ENCODE measurements at places on chromosomes 11 and 22.
A peak's percentile ranks its signal among the peaks of the same experiment; 100 is the strongest.

DNA sequence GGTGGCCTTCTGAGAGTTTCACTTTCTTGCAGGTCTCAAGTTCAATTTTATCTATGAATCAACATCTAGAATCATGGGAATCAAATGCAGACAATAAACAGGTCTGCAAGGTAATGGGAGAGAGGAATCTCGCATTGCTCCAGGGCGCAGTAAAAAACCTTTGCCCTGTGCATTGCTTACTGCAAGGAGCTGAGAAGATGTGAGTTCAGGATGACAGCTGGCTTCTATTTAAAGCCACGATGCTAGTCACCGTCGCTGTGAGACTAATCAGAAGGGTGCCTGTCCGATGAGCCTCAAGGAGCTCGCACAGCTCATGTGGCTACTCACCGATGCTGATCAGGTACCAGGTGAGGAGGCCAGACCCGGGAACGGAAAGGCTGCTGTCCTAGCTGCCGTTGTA, 30.2 kb upstream of the APOA1 start:
- no peak for DNase-seq

DNA sequence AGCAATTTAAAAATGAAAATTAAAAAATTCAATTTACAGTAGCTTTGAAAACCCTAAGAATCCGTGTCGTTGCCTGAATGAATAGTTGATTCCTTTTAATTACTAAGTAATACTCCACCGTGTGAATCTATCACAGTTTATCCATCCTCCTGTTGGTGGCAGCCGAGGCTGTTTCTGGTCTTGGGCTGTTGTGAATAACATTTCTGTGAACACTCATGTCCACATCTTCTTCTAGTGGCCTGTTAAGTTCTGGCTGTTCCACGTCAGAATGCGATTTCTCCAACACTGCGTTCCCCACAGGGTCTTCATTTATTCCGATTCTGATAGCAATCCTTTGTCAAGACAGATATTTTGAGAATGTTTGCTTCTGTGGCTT, 223.0 kb downstream of the TBC1D22A start:
- no peak for DNase-seq

- DNase-seq: peak; percentile 32
These were observed 639 bp downstream of the CRY2 start for GRCh38 chr11:45847911-45848316.

DNA sequence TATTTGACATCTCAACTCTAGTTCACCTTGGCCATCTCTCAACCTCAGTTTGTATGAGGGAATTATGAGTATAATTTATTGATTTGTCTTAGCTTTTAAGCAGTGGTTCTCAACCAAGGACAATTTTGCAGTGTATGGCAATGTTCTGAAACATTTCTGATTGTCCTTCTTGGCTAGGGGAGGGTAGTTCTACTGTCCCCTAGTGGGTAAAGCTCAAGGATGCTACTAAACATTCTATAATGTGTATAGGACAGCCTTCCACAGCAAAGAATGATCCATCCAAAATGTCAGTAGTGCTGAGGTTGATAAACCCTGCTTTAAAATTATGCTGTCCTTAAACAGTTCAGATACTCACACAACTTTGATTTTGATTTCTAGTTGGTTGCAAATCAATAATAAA, 78.1 kb upstream of the ALKBH3 start:
- no peak for DNase-seq

DNA sequence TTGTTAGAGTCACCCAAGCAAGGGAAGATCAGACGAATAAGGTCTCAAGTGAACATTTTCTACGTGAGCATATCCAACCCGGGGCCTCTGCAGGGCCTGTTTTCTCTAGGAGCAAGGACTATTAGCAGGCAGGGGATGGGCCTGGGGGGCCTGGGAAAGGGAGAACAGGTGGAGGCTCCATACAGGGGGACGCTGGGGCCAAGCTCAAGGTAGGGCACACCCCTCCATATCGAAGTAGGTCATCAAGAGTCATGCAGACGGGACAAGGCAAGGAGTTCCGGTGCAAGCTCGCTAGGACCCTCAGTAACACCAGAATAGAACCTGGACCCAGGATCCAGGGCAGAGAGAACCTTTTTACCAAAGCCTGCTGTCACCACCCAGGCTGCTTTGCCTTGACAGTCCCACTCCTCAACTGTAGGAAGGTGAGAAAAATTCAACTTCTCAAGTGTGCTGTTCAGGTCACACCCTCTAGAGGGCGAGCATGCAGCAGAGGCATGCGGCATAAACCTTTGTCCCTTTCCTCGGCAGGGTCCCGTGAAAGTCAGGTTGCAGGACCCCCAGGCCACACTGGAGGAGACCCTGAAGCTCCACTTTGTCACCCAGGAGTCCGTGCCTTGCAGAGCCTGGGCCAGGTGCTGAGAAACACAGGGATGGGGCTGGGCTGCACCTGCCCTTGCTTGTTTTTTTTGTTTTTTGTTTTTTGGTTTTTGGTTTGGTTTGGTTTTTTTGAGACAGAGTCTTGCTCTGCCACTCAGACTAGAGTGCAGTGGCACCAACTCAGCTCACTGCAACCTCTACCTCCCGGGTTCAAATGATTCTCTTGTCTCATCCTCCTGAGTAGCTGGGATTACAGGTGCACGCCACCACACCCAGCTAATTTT, 8.6 kb upstream of the APOBEC3B start:
- peak; percentile 57 for DNase-seq

DNA sequence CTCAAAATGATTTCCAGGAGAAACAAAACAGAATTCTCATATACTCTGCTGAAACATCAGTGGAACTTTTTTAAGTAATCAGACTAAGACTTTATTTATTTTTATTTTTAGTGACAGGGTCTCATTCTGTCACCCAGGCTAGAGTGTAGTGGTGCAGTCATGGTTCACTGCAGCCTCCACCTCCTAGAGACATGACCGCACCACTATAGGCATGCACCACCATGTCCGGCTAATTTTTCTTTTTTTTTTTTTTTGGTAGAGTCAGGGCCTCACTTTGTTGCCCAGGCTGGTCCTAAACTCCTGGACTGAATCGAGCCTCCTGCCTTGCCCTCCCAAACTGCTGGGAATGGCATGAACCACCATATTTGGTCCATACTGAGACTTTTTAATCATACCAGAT, 42.9 kb downstream of the PRDM10 start:
- no peak for DNase-seq

DNA sequence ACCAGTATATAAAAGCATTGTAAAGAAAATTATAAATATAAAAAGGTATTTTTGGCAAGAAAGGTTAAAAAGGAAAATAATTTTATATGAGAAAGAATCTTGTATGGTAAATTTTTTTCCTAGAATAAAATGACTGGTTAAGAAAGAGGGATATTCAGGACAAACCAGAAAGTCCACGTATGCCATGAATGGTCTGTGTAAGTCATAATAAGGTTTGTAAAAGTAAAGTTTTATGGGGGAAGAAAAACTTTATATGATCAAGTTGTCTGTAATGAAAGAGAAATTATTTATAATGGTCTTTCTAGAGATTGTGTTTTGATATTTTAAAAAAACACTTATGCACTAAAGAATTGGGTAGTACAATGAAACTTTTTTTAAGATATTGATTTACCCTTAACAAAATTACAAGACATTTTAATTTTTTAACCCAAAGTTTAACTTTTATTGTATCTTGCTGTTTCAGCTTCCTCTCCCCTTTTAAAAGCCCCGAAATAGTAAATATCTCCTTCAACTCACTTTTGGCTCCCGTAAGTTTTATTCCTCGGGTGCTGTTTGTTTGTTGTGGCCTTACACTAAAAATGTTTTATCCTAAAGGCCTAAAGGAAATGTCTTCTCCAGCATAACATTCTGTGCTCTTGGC, 47.7 kb downstream of the AMOTL1 start:
- DNase-seq: no peak

DNA sequence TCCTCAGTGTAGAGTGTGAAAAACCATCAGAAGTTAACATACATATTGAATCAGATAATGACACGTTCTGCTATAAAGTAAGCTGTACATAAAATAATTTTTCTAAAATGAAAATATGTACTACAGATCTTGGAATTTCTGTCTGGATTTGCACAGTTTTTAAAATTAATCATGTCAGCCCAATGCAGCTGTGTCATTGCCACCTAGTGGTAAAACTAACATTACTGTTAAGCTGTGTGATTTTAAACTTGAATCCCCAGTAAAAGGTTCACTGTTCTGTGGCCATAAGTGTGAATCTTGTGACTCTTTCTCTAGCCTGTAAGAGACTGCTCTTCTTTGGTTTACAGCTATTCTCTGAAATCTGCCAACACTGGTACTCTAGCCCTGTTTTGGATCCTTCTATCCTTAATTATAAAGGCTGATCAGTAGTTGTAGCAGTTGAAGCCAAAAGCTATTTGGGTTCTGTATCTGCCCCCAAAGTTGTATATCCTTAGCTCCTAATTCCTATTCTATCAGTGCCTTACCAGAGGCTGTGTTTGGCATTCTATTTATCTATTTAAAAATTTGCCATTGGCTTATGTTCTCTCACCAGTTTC, 4.0 kb downstream of the JRKL start:
- DNase-seq: no peak

- no peak for DNase-seq
These were observed 97.9 kb downstream of the MORC2 start for GRCh38 chr22:30870451-30871345.

DNA sequence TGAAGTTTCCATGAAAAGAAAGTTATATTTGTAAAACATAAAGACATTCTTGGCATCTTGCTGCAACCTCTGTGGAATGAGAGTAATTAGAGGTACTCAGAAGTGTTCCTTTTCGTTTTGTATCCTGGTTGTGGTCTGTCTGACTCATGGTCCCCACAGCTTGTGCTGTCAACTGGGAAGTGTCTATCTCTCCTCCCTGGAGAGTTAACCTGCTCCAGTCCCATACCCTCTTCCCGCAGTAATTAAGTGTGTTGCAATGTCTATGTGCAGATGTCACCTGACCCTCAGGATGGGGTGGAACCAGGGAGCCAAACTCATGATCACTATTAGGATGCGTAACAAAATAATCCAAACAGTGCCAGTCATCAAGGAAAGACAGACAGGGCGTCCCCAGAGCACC, 23.0 kb upstream of the ZDHHC13 start:
- no peak for DNase-seq

GRCh38 chr11:8330404-8330803, 66.7 kb upstream of the LMO1 start:
- no peak for DNase-seq

All from activated gamma-delta T cell treated with Interleukin-2 at 50 U/mL for 16 hours (primary cell).